Hematopoietic multipotent progenitor cell treated with erythropoietin and hydrocortisone succinate and interleukin-3 and kit ligand, for 8 days (in vitro differentiated cells): ENCODE measurements at places on chromosomes 11 and 22.
A peak's percentile ranks its signal among the peaks of the same experiment; 100 is the strongest.

- DNase-seq = peak; percentile 23
Measured at GRCh38 chr11:68816917-68817419, 24.7 kb downstream of the CPT1A start.

DNA sequence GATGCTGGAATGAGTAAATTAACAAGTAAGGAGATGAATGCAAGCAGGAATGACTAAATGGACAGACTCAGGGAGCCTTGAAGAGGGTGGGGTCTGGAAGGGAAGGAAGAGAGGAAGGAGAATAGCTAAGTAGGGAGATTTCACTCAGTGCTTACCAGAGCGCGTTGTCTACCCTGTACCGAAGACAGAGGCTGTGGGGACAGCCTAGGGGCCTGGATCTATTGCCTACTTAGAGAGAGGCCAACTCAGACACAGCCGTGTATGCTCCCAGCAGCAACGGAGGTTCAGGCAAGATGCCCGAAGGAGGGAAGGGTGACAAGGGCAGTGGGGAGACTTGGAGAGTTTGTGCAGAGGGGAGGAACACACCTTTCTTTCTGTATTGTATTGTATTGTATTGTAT is at the start of gene FOLR2:
Gene FOLR2, plus strand, starts transcription at position 157 of the 400 bp plus-strand sequence. CDS start 1,791 bp downstream, outside the sequence.
- no peak for DNase-seq

DNA sequence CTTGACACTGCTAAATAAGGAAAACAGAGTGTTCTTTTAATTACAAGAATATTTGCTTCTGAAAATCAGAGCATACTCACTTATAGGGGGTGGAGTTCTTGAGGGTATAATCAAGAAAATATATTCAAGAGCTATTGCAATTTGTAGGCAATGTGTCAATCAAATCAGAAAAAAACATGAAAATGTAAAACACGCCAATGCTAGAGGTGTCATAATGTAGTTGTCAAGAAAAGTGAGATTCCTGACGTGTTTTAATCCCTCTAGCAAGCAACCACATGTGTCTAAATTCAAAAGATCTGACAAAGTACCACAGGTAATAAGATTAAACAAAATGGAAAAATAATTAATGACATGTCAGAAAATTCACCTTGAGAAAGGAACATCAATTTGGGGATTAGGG is 1440.7 kb upstream of the RAG2 start:
- no peak for DNase-seq

DNA sequence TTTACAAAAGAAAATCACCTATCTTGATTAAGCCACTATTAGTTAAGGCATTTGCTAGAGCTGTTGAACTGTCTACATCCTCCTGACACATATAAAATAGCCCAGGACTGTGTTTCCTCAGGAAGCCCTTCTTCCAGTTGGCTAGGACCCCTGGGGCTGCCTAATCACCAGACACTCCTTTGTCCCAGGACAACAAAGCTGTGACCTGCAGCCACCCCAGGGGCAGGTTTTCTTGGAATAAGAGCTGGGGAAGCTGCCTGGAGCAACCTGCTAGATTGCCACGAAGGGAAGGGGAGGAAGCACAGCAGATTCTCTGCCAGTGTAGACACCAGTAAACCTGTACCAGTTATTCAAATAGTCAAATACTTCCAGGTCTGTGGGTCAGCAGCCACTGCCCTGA is 17.6 kb downstream of the CHST1 start:
- no peak for DNase-seq

DNA sequence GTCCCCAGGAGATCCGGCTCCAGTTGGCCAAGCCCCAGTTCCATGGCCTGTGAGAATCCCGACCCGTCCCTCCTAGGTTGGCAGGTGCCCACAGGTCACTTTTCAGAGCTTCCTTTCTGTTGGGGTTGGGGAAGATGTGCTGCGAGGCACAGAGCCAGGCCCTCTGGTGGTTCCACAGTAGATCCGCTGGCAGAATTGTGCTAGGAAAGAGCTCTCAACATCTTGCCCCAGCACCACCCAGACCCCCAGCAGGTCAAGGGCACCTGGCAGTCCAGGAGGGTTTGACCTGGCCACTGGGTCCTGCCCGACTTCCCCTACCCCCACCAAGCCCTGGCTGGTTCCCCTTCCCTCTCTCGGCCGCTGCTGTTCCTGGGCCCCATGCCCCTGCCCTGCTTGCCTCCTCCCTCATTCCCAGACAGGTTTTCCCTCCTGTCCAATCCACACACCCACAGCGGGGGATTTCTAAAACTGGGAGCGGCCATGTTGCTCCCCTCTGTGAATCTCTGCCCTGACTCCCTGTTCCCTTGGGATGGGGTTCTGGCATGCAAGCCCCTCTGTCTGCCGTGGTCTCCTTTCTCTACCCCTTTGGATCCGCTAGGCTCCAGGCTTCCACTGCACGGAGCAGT is 26.2 kb upstream of the GCAT start:
- DNase-seq = no peak

DNA sequence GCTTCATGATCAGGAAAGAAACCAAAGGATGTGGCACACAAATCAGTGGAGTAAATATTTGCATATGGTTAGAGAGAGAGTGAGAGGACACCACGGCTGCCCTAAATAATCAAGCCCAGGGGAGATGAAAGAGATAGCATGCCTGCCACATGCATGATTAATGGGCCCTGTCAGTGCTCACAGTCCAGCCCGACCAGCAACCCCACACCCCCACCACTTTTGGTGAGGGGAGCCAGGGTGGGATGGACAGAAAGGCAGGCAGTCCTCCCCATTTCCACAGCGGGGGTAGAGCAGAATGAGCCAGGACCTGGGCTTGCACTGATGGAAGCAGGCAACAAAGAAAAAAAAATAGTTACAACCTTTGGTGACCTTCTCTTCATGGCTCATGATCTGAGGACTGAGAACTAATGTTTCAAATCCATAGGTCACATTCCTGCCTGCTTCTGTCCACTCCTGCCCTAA is 545.0 kb downstream of the ETS1 start:
- no peak for DNase-seq

GRCh38 chr11:69913591-69914285 is 94.5 kb upstream of the FGF3 start:
- no peak for DNase-seq

GRCh38 chr22:42855721-42856120 is 1.4 kb downstream of the ARFGAP3 start:
- DNase-seq = no peak

DNA sequence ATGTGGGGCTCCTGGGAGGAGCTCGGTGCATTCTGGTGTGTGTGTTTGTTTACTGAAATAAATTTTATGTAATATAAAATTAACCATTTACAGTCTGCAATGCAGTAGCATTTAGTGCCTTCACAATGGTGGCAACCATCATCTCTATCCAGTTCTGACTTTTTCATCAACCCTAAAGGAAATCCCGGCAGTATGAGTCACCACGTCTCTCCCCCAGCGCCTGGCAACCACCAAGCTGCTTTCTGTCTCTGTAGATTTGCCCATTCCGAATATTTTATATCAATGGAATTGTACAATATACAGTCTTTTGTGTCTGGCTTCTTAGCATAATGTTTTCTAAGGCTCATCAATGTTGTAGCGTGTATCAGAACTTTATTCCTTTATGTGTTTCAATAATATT is 300.5 kb downstream of the MIAT start:
- no peak for DNase-seq

GRCh38 chr11:763073-763463 is 14.2 kb downstream of the GATD1 start:
- DNase-seq = no peak

DNA sequence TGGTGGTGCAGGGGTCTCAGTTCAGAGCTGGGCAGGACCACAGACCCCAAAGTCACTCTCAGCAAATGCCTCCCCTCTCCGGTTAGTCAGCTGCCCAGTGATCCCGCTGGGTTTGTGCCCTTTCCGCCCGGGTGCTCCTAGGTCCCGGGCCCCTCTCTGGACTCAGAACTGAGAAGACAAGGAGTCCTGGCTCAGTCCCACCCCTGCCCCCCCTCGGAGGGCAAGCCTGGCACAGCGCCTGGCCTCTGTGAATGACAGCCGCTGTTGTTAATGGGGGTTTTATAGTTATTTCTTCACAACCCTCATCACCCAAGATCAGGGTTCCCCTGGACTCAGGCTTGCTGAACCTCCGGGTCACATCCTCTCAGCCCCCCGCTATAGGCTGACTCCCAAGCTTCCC is 47.6 kb downstream of the ELFN2 start:
- DNase-seq = no peak

- DNase-seq = no peak
Measured at GRCh38 chr11:62574363-62575071, 826 bp upstream of the EEF1G start.

DNA sequence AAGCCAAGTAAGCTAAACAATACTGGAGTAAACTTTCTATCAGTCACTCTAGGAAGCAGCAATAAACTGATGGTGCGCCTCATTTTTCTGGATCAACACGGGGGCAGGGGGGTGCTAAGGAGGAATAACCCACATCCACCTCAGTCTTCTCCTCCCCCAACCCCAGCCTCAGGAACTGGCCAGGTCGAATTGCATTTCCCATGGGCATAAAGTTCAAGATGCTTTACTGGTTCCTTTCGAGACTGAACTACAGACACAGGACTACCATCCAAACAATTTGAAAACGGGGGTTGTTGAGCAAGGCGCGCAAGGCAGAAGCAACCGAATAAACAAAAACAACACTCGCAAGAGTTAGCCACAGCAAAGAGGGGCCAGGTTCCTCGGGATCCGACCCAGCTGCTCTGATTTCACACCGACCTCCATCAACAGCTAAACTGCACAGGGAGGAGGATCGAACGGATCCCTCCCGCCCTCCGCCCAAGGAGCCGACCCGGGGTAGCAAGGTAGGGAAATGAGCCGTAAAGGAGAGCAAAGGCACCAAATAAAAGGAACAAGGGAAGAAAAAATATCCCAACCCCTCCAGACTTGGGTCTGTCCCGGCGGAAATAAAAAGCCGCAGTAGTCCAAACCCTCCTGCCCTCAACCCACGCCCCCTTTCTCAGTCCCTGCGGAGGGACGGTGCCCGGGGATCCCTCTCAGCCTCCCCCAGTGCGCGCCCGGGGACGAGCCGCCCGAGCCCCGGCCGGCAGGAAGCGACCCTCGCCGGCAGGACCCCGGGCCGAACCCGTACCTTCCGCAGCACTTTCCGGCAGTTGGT is 801 bp downstream of the SESN3 start:
- peak; percentile 21 for DNase-seq

GRCh38 chr11:22432291-22433093 is 94.3 kb downstream of the SLC17A6 start:
- DNase-seq = no peak

DNA sequence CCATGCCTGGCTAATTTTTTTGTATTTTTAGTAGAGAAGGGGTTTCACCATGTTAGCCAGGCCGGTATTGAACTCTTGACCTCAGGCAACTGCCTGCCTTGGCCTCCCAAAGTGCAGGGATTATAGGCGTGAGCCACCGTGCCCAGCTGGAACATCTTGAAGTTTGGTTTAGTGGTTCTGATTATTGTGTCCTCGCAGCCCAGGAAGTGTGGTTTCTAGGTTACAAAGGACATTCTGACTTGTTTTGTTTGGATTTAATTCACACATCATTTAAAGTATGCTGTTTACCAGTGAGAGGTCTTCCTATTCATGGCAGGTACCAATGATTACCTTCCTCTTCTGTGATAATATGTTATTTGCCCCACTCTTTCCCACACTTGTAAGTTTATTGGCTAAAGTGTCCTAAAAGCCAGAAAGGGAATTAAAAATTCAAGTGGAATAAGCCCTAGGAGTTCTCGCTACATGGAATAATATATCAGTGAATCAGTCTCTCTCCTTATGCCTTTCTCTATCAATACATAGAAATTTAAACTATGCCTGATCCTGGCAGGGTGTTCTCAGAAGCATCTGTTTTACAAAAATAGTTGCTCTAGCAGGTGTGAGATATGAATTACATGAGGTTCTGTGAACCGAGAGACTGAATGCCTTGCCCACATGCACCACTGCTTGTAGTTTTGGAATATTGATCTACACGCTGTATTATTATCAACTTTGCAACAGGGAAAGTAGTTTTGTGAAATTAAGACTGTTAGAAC is 263.1 kb downstream of the DDX10 start:
- no peak for DNase-seq

DNA sequence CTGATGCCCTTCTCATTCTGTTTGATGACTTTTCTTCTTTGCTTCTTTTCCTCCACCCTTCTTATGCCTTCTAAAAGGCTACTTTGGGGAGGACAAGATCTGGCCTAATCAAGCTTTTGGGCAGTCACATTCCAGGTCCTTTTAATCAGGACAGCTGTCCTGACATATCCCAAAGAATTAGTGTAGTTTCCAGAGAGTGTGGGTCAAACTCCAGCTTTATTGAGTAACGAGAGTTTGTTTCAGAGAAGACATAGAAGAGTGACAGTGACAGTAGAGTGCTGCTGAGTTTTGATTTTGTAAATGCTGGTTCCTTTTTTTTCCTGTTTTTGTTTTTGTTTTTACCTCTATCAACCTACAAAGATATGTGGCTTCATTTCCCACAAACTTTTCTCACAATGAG is 158.4 kb upstream of the SESN3 start:
- no peak for DNase-seq

- no peak for DNase-seq
Measured at GRCh38 chr11:15468466-15468865, 353.7 kb downstream of the INSC start.

- no peak for DNase-seq
Measured at GRCh38 chr11:43770173-43770572, 89.6 kb downstream of the HSD17B12 start.

DNA sequence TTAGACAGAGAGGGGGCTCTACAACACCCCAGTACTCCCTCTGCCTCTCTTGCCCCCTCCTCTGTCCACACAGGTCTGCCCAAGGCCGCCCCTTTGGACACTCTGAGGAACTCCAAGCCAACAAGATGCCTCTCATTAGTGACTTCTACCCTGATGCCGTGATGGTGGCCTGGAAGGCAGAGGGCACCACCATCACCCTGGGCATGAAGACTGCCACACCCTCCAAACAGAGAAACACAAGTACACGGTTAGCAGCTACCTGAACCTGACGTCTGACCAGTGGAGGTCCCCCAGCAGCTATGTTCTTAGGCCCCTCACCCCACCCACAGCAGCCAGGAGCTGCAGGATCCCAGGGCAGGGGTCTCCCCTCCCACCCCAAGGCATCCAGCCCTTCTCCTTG is 125.1 kb downstream of the MED15 start:
- no peak for DNase-seq

GRCh38 chr11:45892856-45893255 is 7.4 kb downstream of the MAPK8IP1 start:
- no peak for DNase-seq

GRCh38 chr22:30233582-30233981 is 13.0 kb downstream of the LIF start:
- DNase-seq = no peak

DNA sequence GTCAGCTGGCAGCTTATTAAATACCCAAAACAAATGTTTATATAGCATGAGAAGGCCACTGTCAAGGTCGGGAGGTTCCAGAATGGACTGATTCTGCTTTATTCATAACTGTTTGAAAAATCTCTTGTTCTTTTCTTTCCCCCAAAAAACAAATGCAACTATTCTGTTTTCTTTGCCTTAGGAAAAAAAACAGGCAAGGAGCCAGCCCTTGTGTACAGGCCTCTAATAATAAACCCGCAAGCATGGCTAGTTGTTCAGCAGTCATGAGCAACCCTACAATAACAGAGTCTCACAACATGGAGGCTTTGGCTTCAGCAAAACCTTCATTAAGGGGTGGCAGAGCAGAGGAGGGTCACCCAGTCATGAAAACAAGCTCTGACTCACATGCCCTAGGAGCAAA is 191.7 kb downstream of the KIRREL3 start:
- no peak for DNase-seq

GRCh38 chr22:25110846-25111578 is 88.6 kb upstream of the CRYBB3 start:
- peak; percentile 87 for DNase-seq
